ENCODE measurements at places on chromosomes 16 and 17.

DNA sequence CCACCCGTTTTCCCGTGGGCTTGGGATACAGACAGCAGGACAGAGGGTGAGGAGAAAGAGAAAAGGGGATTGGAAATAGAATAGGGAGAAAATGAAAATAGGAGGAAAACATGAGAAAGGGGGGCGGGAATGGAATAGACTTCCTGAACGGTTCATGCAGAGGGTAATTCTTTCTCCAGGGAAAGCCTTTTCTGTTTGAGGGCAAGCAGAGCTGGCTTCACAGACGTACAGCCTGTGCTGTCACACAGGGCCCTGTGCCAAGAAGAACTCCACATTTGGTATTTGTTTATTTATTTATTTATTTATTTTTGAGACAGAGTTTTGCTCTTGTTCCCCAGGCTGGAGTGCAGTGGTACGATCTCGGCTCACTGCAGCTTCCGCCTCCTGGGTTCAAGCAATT is 12.0 kb downstream of the MILR1 start:
- no peak for ATAC-seq

DNA sequence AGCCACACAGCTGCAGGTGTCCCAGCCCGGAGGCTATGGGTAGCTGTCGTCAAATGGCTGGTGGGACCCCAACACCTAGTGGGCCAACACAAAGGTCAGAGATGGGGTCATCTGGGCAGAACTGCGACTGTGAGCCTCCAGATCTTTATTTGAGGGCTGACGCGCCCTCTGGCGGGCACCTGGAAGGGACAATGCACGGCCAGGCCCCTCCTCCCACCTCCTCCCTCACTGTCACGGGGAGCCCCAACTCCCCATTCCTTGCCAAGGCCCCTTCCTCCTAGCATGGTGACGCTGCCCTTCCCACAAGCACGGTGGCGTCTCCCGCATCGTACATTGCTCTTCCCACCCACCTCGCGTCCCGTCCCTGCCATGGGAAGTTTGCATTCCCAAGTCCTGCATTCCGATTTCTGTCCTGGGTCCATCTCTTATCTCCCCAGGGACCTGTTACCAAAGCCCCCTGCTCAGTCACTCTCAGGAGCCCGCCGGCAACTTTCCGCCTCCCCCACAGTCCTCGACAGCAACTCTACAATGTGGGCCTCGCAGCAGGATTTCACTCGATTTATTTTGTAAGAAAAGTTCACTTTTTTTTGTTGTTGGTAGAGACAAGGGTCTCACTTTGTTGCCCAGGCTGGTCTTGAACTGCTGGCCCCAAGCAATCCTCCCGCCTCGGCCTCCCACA is 1.0 kb downstream of the TLE7 start:
- no peak for ATAC-seq

DNA sequence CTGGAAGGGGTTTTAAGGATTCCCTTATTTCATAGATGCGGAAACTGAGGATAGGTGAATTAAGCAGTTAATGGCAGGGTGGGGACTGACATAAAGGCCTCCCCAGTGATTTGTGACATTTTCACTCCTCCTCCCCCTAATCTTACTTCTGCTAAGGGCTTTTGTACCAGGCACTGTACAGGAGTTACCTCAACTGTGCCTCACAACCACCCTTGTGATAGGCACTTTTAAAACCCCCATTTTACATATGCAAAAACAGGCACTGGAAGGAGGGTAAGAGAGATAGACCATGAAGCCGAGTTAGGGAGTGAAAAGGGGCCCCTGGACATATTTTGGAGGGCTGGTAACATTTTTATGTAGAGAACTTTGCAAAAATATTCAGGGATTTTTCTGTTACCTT is 862 bp upstream of the GDE1 start:
- no peak for ATAC-seq

DNA sequence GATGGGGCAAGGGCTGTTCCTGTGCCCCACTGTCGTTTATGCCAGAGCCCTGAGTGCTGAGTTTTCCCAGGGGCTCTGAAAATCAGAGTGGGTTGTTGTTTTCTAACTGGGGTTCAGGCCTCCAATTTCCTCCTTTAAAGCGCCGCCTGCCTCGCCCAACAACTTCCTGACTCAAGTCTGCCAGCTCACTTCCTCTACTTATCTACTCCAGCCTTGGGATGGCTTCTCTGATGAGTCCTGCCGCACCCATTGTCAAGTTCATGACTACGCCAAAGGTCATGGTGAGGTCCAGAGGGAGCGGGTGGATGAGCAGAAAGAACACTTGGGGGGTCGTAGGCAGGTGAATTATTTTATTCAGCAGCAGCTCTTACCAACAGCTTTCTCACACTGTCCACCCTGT is 104.7 kb downstream of the UTP18 start:
- peak; percentile 25 for ATAC-seq

- ATAC-seq: no peak
These were observed 46.7 kb upstream of the LHX1 start for GRCh38 chr17:36890398-36891168.

GRCh38 chr16:86424398-86424797 is 85.9 kb upstream of the FOXF1 start:
- no peak for ATAC-seq

GRCh38 chr17:68453991-68454665 is 3.2 kb downstream of the WIPI1 start:
- ATAC-seq: no peak

GRCh38 chr17:79036596-79036995 is 12.6 kb downstream of the C1QTNF1 start:
- no peak for ATAC-seq

DNA sequence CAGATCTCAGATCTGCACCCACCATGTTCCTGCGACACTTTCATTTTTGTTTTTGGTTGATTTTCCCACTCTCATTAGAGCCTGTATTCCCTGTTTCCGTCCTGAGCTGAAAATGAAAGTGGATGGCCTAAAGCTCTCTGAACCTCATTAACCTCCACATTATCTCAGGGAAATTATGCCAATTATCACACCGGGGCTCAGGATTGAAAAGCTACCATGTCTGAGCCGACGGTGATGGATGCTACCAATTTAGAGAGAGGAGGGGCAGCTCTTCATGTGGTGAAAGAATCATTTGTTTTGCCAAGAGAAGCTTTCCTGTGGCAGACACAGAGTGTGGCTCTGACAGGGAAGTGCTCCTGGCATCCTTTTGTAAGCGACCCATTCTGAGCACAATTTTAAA is 410.4 kb upstream of the CDH11 start:
- ATAC-seq: no peak

DNA sequence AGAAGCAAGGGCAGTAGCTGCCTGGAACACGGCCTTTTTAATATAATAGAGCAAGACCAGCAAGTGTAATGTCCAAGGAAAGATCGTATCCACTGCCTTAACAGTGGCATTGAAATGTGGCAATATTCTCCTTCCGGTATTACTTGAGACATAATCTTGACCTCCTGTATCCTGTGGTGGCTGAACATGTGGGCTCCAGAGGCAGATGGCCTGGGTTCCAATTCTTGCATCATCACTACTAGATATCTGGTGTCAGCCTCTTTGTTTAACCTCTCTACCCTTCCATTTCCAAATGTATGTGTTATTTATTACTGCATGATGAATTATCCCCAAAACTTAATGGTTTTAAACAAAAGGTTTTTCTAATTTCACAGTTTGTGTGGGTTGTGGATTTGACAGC is 3.5 kb upstream of the CDYL2 start:
- ATAC-seq: no peak

- no peak for ATAC-seq
These were observed 12.2 kb upstream of the BEAN1 start for GRCh38 chr16:66414891-66415290.

DNA sequence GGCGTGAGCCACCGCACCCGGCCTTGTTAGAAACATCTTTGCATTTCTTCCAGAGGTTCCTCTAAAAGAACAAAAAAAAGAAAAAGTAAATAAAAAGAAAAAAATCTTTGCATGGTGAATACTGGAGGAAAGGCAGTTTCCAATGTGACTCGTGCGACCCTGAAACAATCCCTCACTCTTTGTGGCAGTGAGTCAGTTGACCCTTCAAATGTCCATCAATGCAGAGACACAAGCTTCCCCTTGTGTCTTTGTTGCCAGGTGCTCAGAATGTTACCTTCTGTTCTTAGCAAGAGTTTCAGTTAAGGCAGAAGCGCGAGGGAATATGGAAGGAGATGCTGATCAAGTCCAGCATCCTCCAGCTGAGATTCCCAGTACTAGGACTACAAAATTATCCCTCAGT is 16.4 kb downstream of the CACNG4 start:
- no peak for ATAC-seq

DNA sequence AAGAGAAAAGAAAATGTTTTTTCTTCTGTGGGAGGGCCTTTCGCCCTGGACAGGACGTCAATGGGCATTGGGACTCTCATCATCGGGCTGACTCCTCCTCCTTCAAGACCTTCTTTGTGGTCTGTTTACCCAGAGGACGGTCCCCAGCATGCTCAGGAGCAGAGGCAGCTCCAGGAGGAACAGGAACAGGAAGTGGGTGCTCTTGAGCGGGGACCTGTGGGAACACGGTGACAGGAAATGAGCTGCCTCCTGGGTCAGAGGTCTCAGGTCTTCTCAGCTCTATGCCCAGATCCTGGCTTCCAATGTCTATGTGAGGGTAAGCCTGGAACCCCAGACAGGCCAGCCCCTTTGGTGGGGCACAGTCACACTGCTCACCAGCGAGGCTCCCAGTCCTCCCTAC is 12.2 kb downstream of the CD300LD start:
- ATAC-seq: no peak

DNA sequence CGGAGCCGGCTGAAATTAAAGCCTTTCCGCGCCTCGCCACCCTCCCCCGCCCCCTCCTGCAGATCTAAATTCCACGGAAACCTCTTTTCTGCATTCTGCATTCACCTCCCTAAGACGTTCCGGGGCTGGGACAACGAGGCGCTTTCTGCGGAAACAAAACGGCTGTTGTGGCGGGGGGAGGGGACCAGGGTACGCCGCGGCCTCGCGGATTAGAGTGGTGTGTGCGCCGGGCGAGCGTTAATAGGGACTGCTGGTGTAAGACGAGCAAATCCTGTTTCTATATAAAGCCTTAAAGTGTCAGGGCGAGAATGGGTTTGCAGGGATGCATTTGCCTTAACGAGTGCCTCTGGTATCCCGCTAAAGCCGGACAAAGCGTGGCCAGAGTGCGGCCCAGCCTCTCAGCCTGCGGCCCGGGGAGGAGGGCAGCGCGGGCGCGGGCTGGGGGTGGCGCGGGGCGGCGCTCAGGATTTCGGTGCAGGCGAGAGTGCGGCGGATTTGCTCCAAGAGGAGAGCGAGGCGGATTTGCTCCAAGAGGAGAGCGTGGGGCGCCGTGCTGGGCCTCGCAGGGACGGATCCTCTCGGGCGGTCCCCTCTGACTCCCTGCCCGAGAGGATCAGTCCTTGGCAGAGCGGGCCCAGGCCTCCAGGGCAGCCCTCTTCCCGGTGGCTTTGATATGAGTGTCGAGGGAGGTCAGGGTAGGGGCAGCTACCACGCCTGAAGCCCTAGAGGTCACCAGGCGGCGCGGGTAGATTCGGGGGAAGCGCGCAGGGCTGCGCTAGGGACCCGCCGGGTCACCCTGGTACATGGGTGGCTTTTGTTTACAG is 5.1 kb downstream of the BAHCC1 start:
- ATAC-seq: no peak

DNA sequence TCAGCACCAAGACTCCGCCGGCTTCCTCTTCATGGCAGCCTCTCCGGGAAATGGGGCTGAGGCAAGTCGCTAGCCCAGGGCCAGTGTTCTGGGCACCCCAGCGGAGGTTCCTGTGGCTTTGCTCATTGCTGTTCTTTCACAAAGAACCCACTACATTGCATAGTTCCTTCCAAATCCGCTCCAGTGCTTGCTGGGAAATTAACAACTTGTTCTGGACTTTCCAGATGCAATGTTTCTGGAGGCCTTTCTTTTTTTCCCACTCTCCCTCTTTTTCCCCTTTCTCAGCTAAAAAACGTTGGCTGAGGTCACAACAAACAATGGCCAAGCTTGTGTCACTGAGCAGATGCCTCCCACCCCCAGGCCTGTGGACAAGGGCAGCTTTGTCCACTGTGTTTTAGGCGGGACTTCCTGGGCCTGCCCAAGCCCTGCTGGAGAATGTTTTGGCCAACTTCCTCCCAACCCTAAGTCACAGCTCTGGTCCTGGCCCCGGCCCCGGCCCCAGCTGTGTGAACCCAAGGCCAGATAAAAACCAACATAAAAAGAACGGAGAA is 131.5 kb upstream of the RCVRN start:
- ATAC-seq: no peak

DNA sequence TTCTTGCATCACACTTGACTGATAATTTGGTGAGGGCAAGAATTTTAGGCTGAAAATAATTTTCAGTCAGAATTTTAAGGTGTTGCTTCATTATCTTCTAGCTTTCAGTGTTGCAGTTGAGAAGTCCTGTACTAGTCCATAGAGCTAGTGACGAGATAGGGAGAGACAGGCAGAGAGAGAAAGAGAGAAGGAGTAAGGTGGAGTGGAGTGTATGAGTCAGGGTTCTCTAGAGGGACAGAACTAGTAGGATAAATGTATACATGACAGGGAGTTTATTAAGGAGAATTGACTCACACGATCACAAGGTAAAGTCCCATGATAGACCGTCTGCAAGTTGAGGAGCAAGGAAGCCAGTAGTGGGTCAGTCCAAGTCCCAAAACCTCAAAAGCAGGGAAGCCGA is 127.2 kb downstream of the UTP18 start:
- ATAC-seq: no peak

GRCh38 chr17:69444023-69444422 is 29.5 kb downstream of the MAP2K6 start:
- no peak for ATAC-seq

DNA sequence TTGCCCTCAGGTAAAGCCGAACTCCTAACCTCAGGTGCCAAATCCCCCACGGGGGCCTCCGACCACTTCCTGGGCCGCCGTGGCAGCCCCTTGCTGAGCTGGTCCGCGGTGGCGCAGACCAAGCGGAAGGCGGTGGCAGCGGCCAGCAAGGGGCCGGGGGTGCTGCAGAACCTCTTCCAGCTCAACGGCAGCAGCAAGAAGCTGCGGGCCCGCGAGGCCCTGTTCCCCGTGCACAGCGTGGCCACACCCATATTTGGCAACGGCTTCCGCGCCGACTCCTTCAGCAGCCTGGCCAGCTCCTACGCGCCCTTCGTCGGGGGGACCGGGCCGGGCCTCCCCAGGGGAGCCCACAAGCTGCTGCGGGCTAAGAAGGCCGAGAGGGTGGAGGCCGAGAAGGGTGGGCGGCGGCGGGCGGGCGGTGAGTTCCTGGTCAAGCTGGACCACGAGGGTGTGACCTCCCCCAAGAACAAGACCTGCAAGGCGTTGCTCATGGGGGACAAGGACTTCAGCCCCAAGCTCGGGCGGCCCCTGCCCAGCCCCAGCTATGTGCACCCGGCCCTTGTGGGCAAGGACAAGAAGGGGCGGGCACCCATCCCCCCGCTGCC is 51.6 kb downstream of the ACTG1 start:
- peak; percentile 24 for ATAC-seq

GRCh38 chr16:87948119-87948545 is 3.1 kb upstream of the BANP start:
- no peak for ATAC-seq

DNA sequence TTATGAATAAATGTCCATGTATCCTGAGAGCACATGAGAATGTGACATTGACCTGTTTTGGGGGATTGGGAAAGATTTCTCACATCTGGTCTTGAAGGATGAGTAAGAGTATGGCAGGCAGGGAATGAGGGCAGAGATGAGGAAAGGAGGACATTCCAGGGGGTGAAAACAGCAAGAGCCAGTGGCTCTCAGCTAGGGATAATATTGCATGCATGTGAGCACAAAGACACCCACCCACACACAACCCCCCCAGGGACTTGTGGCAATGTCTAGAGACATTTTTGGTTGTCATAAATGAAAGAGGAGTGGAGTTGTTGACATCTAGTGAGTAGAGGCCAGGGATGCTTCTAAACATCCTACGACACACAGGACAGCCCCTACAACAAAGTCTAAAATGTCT is 6.0 kb downstream of the MYO1D start:
- ATAC-seq: no peak

- no peak for ATAC-seq
These were observed 722 bp downstream of the CDC27 start for GRCh38 chr17:47188271-47188875.
